ENCODE measurements at places on chromosomes 11 and 22.

DNA sequence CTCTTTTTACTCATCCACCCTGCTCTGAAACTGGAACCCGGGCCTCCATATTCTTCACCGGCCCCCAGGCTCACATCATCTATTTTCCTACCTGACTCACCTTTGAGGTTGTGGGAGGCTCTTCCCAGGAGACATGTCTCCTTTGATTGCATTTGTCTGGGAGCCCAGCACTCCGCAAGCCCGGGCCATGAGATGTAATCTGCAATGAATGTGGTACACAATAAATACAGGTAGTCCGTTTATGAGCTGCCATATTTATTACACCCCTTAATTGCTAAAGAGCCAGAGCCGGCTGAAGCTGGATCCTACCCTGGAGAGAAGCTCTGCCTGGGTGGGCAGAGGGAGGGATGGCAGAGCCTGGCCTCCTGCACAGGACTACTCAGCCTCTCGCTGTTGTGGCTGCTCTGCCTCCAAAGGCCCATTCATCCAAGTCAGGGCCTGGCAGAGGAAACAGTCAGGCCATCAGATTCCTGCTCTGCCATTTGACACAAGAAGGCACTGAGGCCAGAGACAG is 49.5 kb downstream of the TP53I11 start:
- DNase-seq = no peak

DNA sequence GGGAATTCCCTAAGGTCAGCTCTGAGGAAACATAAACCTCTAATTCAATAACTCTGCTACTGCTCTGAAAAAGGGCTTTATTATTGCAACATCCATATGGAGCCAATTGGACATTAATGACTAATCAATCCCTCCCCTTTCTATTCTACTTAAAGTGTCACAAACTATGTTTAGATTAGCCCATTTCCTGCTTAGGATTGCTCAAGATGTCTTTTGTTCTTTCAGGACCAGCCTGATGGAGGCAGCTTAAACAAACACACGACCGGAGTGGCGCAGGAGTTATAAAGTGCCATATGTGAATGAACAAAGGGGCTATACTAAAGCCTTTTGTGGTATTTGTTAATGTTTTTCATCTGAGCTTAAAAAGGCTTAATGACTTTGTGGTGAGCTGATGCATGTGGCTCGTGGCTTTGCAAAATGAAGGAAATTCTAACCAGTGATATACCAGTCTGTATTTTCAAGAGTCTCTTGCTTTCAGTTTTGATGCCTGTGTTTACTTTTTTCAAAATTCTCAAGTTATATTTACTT is 354.4 kb downstream of the SOX6 start:
- DNase-seq = peak; percentile 97

- no peak for DNase-seq
Measured at GRCh38 chr11:47109051-47109726, 67.5 kb downstream of the ARFGAP2 start.

- no peak for DNase-seq
Measured at GRCh38 chr11:30459821-30460220, 126.3 kb downstream of the MPPED2 start.

- no peak for DNase-seq
Measured at GRCh38 chr22:35329114-35329847, 29.6 kb downstream of the TOM1 start.

- DNase-seq = no peak
Measured at GRCh38 chr22:25656724-25657123, 85.3 kb upstream of the MYO18B start.

- DNase-seq = no peak
Measured at GRCh38 chr11:69915501-69916250, 96.5 kb upstream of the FGF3 start.

GRCh38 chr22:19289475-19290161 is 1.9 kb downstream of the CLTCL1 start:
- DNase-seq = no peak

DNA sequence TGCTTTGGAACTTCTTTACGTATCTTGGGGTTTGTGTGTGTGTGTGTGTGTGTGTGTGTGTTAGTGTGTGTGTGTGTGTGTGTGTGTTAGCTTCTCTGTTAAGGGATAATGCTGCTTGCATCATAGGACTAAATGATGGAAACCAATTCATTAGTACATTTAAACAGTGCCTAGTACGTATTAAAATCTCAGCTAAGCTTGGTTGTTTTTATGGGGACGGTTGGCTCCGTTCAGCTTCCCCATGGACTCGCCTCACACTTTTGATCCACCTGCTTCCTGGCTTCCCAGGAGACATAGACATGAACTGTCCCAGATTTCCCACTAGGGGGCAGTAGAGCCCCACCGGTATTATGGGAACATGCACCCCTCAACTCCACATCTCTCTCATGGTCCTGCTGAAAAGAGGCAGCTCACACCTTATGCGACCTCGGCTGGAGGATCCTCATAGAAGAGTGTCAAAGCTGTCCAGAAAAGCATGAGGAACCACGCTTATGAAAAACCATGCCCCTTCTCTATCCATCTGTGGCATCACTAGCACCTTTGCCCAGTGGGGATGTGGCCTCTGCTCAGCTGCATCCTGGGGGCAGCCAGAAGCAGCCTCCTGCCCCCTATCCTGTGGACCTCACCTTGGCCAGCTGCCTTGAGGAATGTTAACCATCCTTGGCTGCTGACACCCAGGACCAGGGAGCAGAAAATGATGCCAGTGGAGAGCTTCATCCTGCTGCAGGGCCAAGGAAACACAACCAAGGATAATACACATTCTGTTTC is 9.7 kb upstream of the SAAL1 start:
- peak; percentile 38 for DNase-seq

GRCh38 chr11:112178428-112178827 is 3.1 kb downstream of the BCO2 start:
- no peak for DNase-seq

DNA sequence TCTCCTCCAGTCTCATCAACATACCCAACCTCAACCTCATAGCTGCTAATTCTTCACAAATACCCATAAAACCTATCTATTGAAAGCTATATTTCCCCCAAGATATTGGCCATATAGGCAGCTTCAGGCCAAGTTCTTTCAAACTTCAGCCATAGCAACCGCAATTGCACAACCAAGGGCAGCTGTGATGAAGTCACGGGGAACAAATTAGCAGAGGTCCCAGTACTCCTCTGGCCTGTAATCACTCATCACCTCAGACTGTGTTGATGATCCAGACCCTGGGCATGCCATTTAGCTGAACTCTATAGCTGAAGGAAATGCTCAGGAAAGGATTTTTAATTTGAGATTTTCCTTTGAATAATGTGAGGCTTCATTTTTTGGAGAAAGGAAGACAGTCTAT is 84.1 kb downstream of the SLC1A2 start:
- no peak for DNase-seq

- no peak for DNase-seq
Measured at GRCh38 chr22:39688186-39688785, 117.7 kb downstream of the CACNA1I start.

DNA sequence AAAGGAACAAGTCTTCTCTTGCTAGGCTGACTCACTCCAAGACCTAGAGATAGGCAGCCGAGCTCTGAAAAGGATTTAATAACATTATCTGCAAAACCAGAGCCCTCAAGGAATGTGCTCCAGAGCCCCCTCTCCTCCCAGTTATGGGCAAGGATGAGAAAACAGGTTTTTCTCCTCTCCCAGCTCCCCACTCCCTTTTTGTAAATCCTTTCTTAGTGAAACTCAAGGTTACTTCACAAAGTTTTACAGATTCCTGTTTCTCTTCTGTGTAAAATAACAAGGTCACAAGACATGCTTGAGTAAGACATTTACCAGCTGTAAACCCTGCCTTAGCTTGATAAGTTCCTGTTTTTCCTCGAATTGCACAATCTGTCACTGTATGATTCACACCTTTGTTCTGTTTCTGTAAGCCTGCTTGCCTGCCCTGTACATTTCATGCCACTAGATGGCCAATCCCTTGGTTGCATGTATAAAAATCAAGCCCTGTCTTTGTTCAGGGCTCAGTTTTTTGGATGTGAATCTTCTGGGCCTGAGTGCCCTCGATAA is 489.4 kb downstream of the KCNA4 start:
- no peak for DNase-seq

- no peak for DNase-seq
Measured at GRCh38 chr11:58731819-58732218, at the start of gene GLYAT. TSS of gene GLYAT (minus strand) at chr11:58731943. CDS start at chr11:58724496, 7,447 bp downstream.

DNA sequence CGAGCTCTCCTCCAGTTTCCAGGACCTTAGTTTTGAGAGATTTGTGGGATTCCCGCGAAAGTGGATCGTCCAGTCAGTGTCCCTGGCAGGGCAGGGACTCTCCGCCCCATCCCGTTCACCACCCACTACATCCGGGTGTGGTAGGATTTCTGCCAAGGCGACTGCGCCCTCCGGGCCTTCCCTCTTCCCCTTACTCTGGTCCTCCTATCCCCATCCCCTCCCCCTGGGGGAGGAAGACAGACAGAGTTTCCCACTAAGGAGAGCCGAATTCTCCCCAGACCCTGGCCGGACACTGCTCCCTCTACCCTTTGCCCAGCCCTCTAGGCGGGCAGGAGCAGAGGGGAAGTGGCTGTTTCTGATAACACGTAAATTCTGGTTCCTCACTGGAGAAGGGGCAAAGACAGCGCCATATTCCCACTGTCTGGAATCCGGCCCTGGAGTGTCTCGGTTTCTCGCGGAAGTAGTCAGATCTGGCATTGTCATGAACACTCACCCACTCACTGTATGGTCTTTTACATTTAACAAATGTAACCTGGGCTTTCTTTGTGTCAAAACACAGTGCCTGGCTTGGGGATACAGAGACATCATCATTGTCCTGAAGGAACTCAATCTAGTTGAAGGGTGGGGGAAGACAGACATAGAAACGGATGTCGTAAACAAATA is 1.1 kb upstream of the NECTIN1 start:
- DNase-seq = no peak

DNA sequence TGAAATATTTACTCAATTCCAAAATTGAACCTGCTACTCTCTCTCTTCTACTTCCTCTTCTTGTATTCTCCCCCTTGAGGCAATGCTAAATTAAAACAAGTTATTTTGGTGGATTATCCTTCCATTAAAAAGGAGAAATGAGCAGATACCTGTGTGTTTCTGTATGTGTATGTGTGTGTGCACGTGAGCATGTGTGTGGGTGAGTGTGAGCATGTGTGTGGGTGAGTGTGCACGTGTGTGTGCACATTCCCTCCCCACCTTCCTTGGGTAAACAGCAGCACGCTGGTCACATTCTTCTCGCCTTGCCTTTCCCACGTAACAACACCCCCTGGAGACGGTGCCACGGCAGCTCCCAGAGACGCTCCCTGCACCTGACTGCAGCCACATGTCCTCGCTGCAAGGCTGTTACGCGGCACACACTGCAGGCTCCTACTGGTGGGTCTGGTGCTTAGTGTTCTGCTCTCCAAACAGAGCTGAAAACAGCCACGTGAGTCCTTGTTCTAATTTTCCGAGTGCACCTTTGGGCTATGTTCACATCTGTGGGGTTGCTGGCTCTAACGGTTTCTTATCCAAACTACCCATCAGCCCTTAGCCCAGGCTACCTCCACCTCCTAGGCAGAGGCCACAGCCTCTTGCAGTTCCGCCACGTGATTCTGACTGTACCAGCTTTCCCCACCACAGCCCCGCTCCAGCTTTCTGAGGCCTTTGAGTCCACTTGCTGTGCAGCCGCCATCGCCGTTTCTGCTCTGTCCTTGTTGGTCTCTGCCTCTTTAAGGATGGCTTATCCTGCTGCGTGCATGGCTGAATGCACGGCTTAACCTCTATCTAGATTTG is 123.4 kb downstream of the CTTN start:
- no peak for DNase-seq

- no peak for DNase-seq
Measured at GRCh38 chr11:12216041-12216451, 105.7 kb downstream of the MICAL2 start.

- DNase-seq = no peak
Measured at GRCh38 chr11:66846671-66847091, 3.4 kb downstream of the RCE1 start.

GRCh38 chr11:45961751-45962240 is 39.3 kb downstream of the LARGE2 start:
- DNase-seq = no peak

DNA sequence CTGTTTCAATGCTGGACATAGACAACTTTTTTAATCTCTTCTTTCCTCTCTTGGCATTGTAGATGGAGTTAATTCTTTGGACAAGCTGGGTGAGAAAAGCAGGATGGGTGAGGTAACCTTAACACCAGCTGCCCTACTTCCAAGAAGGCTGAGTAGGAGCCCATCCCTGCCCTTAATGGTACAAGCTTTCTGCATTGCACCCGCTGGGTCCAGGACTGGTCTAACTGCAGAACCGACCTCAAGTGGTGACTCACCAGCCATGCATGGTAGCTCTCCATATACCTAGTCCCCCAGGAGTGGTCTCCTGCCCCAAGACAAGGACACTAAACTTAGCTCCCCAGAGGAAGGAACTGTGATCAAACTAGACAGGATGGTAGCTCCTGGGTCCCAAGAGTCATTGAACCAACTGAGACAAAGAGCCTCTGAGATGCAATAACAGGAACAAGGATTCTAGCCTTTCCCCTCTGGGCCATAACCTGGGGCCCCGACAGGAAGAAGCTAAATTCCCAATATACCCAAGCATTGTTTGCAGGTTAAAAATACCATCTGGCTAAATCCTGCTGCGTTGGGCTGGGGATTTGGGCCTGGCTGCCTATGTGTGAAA is 32.1 kb downstream of the RPL27A start:
- no peak for DNase-seq

DNA sequence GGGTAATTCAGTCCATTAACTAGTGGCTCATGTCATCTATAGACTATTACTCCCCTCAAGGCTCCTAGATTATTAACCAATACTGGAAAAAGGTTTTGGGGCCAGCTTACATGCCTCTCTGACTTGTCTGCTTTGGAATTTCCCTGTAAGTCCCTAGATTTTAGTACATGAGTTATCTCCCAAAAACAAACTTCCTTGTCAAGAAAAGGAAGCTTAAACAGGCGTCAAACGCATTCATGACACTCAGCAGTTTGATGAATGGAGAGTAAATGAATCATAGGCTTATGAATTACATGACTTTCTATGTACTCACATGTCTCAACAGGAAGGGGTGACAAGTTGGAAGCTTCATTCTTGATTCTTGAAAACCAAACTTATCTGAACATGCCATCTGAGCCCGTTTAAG is 70.8 kb downstream of the BLID start:
- DNase-seq = no peak

GRCh38 chr11:45234306-45235006 is 51.7 kb downstream of the SYT13 start:
- no peak for DNase-seq

- DNase-seq = peak; percentile 97
Measured at GRCh38 chr11:30488304-30488998, 97.7 kb downstream of the MPPED2 start.
